ENCODE measurements at places on chromosomes 11 and 22.

DNA sequence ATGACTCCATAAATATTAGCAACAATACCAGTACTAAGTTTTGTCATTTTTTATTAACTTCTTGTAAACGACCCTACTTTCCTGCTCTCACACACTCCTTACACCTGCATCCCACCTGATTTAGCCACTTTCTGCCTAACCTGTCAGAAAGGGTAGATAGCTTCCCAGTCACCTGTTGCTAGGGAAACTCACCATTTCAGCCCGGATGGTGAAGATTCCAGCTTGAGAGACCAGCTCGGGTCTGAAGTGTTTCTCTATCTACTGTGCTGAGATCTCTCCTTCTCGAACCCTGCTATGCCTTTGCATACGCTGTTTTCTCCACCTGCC lies at the start of gene PARVG:
Gene PARVG (plus strand): TSS at position 220 of the 327 bp plus-strand sequence. CDS start 2,405 bp downstream, outside the sequence.
- peak; percentile 74 for DNase-seq

- no peak for DNase-seq
These were observed 14.9 kb downstream of the ADAMTS8 start for GRCh38 chr11:130413405-130414106.

DNA sequence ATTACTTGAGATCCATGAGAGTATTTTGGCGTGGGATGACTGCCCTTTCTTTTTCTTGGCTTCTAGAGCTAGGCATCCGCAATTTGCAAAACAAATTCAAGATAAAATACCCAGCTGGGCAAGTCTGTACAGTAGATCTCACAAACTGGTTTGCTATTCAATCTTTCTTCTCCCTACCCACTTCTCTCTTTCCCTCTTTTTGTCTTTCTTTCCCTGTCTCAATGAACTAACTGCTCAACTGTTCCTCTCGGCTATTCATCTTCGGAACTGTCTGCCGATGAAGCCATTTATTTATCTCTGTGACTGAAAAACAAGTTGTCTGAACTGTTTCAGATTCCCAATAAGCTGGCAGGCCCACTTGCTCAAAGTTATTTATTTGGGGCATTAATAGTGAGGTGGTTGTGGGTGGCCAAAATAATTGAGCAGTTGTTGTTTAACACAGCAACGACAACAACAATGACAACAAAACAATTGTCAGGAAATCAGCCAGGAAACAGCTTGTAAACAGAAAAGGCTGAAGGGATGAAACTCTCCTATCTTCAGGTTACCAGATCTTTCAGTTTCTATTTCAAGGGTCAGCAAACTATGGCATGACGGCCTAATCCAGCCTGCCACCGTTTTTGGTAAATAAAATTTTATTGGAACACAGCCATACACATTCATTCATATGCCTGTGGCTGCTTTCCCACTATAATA lies 76.0 kb upstream of the MTMR2 start:
- DNase-seq = no peak

DNA sequence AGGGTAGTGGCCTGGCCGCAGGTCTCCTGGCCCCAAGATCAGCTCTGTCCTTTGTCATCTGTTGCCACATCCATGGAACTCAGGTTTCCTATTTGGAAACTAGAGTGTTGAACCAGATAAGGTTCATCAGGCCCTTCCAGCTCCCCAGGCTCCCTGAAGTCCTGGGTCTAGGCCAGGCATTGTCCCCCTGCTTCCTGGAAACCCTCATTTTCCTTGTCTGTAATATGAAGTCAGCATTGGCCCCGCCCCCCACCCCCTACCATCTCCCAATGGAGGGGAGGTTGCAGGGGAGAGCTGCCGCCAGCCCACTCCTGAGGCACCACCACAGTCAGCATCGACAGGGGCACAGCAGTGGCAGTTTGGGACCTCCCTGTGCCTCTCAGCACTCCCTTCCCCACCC lies 9.0 kb upstream of the MS4A10 start:
- no peak for DNase-seq

DNA sequence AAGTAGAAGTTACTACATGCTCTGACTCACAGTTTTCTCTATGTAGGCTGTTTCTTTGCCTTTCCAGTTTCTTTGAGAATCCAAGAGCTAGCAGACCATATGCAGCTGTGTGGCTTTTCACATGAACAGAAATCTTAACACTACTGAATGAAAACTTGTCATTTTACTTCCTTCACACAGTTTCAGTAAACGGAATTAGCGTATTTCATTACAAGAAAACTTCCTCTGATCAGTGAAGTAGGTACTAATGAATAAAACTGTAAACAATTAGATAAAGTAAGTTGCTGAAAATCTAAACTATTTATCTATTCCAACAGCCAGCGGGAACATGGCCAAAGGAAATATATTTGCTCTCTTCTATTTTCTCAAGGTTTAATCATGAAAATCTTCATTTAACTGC lies 953.2 kb downstream of the LRRC4C start:
- no peak for DNase-seq
